Stimulated activated CD4-positive, alpha-beta T cell treated with anti-CD3 and anti-CD28 coated beads, Interleukin-2, amount 100 ng/mL, for 4 hours (primary cell): ENCODE measurements at places on chromosomes 3 and 15.

DNA sequence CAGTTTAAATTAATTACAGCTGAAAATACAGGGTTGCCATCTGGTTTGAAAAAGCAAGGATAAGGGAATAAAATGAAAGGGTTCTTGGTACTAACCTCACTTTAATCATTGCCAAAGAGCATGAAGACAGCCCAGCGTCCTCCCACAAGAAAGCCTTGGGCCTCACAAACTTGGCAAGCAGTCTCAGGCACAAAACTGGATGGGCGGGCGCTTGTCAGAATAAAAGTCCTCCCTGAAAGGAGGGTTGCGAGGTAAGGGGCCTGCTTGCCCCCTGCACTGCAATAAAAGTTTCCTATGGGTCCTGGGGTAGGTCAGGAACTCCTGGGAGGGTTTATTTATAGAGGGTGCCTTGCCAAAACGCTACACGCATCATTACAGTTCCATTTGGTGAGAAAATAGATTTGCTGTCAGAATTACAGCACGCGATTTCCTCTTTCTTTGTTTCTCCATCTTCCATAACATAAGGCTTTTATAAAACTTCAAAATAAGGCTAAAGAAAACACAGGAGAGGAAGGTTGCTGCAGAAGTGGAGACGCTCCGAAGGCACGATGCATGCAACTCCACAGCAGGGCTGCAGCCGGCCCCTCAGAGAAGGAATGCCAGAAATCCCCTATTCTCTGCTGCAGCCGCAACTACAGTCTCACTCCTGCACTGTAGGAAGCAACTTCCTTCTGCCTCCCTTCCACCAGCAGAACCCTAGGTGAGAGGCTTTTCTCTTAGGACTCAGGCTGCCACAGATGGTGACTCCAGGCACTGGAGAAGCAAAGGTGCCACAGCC is 61.3 kb downstream of the VGLL4 start:
- DNase-seq = no peak

DNA sequence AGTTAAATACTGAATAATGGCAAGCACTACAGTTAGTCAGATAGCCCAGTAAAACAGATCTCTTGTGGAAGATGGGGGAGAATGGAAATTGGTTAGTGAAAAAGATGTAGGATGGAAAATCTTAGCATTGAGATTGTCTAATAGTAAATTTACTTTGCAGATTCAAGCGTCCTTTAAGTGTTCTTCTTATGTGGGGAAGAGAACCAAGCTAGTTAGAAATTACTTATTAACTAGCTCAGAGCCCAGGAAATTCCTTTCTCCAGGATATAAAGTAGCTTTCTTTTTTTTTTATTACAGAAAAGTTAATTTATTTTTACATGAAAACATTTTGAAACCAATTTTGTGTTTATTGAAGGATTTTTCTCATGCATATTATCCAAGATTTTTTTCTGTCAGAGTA is 36.7 kb downstream of the TIPARP start:
- no peak for DNase-seq

DNA sequence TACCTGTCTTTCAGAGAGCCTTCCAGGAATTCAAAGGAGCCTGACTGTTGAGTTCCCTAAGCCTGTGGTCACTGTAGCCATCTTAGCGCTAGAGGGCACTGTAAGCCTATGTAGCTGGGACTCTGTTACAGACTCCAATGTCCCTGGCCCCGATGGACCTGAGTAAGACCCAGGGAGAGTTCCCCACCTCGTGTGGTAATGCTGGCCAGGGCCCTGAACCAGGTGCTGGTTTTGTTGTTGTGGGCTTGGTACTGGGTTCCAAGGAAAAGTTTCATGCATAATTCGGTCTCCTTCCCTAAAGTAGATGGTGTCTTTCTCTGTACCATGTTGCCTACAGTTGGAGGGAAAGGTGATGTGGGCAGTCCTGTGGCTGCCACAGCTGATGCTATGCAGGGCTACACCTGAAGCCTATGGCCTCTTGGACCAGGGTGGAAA is 32.4 kb downstream of the CDAN1 start:
- peak; percentile 33 for DNase-seq

- DNase-seq = no peak
Observed at GRCh38 chr3:67241084-67241483, 243.0 kb downstream of the KBTBD8 start.

GRCh38 chr3:134619301-134619615 is 31.6 kb downstream of the KY start:
- no peak for DNase-seq

GRCh38 chr3:131928593-131928992 is 106.2 kb downstream of the CPNE4 start:
- DNase-seq = no peak

DNA sequence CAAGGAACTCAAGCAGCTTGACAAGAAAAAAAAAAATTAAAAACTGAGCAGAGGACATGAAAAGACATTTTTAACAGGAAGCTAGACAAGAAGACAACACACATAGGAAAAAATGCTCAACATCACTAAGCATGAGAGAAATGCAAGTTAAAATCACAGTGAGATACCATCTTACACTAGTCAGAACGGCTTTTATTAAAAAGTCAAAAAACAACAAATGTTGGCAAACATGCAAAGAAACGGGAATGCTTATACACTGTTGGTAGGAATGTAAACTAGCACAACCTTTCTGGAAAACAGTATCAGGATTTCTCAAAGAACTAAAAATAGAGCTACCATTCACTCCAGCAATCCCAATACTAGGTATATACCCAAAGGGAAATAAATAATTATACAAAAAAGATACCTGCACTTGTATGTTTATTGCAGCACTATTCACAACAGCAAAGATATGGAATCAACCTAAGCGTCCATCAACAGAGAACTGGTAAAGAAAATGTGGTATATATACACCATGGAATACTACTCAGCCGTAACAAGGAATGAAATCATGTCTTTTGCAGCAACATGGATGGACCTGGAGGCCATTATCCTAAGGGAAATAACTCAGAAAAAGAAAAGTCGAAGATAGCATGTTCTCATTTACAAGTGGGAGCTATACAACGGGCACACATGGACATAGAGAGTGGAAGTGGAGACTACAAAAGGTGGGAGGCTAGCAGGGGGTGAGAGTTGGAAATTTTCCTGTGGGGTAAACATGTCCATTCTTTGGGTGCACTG is 5.2 kb downstream of the GOLIM4 start:
- DNase-seq = no peak

GRCh38 chr3:99859825-99860224 is 42.2 kb downstream of the CMSS1 start:
- DNase-seq = no peak

DNA sequence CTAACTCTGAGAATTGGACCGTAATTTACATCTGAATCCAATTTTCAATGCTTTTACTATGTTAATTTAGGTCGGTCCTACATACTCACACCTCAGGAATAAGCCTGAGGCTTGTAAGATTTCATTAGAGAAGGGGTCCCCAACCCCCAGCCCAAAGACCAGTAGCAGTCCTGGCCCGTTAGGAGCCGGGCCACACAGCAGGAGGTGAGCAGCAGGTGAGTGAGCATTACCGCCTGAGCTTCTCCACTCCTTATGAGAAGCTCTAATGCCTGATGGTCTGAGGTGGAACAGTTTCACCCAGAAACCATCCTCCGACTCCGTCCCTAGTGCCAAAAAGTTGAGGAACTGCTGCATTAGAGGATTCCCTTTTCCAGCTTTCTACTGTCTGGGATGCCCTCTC is 757.3 kb downstream of the SI start:
- DNase-seq = no peak

DNA sequence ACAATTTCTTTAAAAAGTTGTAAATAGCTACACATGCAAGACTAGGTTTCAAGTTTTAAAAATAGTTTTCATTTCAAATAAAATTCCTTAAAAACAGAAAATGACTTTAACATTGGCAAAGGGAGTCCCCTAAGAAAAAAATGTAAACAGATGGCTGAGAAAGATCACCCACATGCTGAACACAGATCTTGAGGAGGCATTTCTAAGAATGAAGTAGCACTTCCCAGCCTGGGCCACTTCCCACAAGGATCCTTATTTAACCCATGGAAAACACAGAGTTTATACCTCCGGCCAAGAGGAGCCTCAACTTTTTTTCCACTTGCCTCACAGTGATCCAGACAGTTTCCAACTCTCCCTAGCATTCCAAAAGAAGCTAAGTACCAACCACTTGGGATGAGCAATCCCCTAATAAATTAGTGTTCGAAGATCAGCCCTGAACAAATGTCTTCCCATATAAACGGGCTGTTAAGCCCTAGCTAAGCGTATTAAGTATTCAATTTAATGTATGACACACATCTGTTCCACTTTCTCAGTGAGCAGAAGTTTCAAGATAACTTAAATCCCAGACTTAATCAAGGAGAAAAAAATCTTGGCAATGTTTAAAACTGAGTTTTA is 61.4 kb downstream of the GADL1 start:
- no peak for DNase-seq

GRCh38 chr3:15860014-15860934 is 62.5 kb upstream of the ANKRD28 start:
- DNase-seq = no peak
